ENCODE measurements at places on chromosomes 5 and 9.
A peak's percentile ranks its signal among the peaks of the same experiment; 100 is the strongest.

GRCh38 chr5:147507480-147508126 lies 2.3 kb downstream of the DPYSL3 start:
- DNase-seq = no peak

DNA sequence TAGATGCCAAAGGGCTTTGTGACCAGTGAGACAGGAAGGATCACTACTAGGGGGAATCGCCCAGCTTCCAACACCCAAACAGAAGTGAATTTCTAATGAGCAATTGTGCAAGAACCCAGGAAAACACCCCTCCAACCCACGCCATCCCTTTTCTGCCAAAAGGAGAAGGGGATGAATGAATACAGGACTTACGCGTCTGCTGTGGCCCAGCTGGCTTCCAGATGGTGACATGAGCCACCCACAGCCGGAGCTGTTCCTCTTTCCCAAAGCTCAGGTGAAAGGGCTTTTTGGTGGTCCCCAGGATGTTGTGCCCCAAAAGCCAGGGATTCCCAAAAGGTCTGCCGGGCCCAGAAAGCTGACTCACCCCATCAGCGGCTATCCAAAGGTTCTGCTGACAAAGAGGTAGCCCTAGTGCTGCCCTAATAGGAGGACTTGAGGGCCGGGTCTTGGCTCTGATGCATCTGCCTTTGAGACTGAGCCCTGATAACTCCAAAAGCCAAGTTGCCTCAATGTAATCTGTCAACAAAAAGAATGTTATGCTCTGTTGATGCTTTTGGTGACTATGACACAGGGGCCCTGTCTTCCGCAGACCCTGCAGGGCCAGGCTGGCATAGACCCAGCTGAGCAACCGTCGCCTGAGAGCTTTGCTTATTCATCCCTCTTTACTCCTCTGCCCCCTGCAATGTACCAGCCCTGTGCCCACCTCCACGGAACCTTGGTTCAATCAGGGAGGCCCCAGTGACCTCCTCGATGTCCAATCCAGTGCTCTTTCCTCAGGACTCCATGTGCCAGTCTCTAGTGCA lies 14.5 kb downstream of the GSN start:
- peak; percentile 63 for DNase-seq

- no peak for DNase-seq
Measured at GRCh38 chr9:91758491-91758981, 191.5 kb downstream of the ROR2 start.

DNA sequence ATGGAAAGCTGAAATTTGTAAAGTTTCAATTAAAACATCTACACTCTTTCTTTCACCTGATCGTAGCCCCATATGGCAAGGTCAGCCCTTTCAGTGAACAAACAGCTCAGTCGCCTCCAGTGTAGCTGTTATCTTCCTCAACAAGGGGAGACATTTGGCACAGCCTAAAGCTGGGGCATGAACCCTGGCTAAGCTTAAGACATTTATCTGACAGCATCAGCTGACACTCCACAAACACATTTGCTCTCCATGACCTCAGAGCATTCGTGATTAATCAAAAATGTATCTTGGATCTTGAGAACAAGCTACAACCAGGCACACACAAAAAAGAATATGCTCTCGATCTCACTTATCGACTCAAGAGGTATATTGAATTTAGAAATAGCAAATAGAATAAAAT lies 67.3 kb downstream of the POU5F2 start:
- DNase-seq = no peak

DNA sequence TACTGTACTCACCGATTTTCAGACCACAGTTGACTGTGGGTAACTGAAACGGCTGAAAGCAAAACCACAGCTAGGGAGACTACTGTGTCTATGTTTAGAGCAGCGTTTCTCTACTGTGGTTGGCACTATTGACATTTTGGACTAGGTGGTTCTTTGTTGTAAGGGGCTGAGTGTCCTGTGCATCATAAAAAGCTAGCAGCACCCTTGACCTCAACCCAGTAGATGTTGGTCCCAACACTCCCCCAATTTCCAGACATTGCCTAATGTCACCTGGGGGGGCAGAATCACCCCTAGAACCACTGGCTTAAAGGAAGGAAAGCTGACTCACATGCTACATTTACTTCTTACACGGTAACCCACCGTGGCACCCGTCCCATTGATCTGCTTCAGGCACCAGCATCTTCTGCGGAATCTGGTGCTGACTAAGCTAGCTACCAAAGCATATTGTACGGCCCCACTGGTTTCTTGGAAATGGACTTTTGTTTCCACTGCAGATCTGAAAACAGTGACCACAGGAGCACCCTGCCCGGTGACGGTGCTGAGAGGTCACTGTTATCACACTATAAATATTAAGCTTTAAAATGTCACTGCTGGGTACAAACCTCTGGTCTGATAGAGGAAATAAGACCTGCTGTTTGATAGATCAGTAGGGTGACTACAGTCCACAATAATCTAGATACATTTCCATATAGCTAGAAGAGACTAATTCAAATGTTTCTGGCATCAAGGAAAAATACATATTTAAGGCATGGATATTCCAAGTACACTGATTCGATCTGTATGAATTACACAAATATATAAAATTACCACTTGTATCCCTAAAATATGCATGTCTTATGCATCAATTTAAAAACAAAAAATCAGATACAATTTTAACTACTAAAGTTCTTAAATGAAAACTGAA lies 151.4 kb downstream of the HSD17B3 start:
- DNase-seq = no peak

DNA sequence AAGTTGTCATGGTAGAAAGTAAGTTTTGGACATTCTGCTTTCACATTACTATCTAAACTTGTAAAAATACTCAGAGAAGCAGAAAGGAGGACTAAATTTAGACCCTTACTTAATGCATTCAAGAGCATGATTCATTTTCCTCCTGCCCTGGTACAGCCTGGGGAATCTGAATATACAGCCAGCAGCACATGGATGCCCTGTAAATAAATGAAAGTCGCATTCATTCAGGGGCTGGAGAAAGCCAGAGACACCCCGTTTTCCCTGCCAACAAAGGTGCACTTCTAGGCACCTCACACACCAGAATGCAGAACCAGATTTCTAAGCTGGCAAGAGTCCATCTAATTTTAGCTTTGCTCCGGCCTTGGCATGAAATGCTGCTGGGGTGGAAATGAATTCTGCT lies 172.7 kb upstream of the KLF9 start:
- DNase-seq = peak; percentile 94
